ENCODE measurements at places on chromosomes 3 and 15. TPM values are rescaled to one million over a fixed set of nuclear protein-coding genes. Genes with fewer than 3 reads are reported as not detected.

GRCh38 chr3:123284399-123285010 is 82.8 kb downstream of the SEC22A start:
- no peak for DNase-seq
- H3K36me3 ChIP-seq, result peaks cover 3% of the 10 kb centered on the region
- H3K4me3 ChIP-seq, result no peak overlapping the region
- no peaks in the 10 kb centered on the region for H3K4me1 ChIP-seq
- no peaks in the 10 kb centered on the region for H3K27me3 ChIP-seq
- no peak overlapping the region for H3K27ac ChIP-seq

DNA sequence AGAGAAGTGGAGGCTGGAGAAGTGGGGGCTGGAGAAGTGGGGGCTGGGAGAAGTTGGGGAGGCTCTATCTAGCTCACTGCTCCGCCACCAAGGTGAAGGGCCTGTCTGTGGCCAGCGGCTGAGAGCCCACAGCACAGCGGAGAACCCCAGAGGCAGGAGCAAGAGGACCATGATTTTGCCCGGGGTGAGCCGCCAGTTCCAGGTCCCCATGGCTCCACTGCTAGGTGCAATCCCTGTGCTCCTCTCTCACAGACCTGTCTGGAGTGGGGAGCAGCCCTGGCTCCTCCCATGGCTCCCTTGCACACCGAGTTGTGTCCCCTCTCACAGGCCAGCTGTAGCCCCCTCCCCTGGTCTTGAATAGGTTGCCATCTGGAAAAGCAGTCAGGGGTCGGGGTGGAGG is 4.7 kb upstream of the NRROS start:
- no peaks in the 10 kb centered on the region for H3K27me3 ChIP-seq
- H3K27ac ChIP-seq, result no peak overlapping the region
- DNase-seq, result no peak
- H3K4me3 ChIP-seq, result no peak overlapping the region
- peaks cover 5% of the 10 kb centered on the region for H3K36me3 ChIP-seq

DNA sequence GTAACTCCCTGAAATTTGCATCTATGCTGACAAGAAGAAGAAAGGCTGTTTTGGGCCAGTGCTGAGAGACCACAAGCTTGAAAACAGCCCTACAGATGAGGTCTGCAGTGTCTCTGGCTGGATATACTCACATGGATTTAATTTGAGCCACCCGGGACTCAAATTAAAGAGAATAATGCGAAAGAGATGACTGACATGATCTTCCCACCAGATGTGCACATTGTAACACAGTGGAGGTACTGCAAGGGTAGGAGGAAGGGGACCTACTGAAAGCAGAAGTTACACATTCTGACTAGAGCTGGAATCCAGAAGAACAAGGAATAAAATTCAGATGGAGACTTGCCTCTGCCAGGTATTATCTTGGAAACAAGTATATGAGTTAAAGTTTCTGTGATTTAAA is 728.3 kb upstream of the SGO1 start:
- H3K27ac ChIP-seq, result no peak overlapping the region
- H3K4me1 ChIP-seq, result no peaks in the 10 kb centered on the region
- no peaks in the 10 kb centered on the region for H3K27me3 ChIP-seq
- DNase-seq, result no peak

DNA sequence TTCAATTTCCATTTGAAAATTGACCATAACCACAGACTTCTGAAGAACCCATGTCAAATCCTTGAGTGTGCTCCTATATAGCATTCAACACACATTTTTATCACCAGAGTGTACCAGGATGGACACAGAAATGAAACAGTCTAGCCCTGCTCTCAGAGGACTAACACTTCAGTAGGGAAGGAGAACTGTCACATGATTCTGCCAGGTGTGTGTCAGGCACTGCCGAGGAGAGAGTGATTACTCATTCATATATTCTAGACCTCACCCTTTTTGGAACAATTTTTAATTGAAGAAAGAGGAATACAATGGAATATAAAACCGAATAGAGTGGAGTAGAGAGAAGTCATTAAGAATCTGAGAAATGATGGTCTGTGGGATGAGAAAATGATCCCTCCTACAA is 125.8 kb downstream of the ERC2 start:
- no peaks in the 10 kb centered on the region for H3K4me1 ChIP-seq
- DNase-seq, result no peak
- no peak overlapping the region for H3K4me3 ChIP-seq
- H3K36me3 ChIP-seq, result no peaks in the 10 kb centered on the region
- H3K27ac ChIP-seq, result no peak overlapping the region

- H3K36me3 ChIP-seq, result peaks cover 18% of the 10 kb centered on the region
- H3K4me1 ChIP-seq, result no peaks in the 10 kb centered on the region
- no peak overlapping the region for H3K4me3 ChIP-seq
- H3K27ac ChIP-seq, result no peak overlapping the region
- DNase-seq, result no peak
- H3K27me3 ChIP-seq, result no peaks in the 10 kb centered on the region
Observed at GRCh38 chr15:25686780-25687179, 176.3 kb downstream of the ATP10A start.

GRCh38 chr15:77415450-77416147 is 4.3 kb downstream of the PEAK1 start:
- H3K27me3 ChIP-seq, result no peaks in the 10 kb centered on the region
- peaks cover 5% of the 10 kb centered on the region for H3K36me3 ChIP-seq
- peaks cover 29% of the 10 kb centered on the region for H3K4me1 ChIP-seq
- no peak for DNase-seq
- H3K4me3 ChIP-seq, result no peak overlapping the region

DNA sequence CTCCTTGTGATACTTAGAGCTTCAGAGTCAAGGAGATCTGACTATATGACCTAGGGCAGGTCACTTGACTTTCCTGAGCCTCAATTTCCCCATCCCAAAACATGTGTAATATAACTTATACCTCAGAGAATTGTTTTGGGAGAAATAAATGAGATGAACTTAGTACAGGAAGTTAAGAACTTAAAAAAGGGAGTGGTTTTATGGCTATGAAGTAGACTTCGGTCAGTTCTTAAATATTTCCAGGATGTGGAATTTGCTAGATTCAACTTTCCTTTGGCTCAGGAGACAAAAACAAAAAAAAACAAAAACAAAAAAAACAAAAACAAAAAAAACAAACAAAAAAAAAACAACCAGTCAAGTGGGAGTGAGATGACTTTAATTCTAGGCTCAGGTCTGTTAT is 116.7 kb downstream of the EDEM1 start:
- H3K4me3 ChIP-seq, result no peak overlapping the region
- H3K36me3 ChIP-seq, result no peaks in the 10 kb centered on the region
- no peak for DNase-seq
- H3K27ac ChIP-seq, result no peak overlapping the region

GRCh38 chr3:126155819-126156218 is 24.6 kb downstream of the ALDH1L1 start:
- no peaks in the 10 kb centered on the region for H3K4me1 ChIP-seq
- H3K4me3 ChIP-seq, result no peak overlapping the region
- H3K36me3 ChIP-seq, result no peaks in the 10 kb centered on the region
- H3K27ac ChIP-seq, result no peak overlapping the region

DNA sequence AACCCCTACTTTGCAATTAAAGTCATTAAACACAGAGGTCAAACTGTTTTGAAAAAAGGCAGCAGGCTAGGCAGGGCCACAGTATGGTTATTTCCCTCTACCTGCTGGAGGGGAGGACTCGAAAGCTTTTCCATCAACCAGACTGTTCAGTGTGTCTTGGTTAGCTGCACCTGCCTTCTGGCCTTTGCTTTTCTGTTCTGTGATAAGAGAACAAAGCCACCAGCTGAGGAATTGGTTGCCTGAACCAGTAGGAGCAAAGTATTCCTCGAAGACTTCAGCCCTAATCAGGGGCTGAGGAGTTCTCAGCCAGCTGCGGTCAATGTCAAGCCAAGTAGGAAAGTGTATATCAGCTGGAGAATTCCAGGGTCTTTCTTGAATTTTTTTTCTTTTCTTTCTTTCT is 132.5 kb downstream of the SOX2 start:
- no peak for DNase-seq
- no peak overlapping the region for H3K27ac ChIP-seq
- H3K4me3 ChIP-seq, result no peak overlapping the region
- no peaks in the 10 kb centered on the region for H3K27me3 ChIP-seq

- no peak for DNase-seq
- no peaks in the 10 kb centered on the region for H3K27me3 ChIP-seq
- no peak overlapping the region for H3K4me3 ChIP-seq
- no peaks in the 10 kb centered on the region for H3K4me1 ChIP-seq
- no peaks in the 10 kb centered on the region for H3K36me3 ChIP-seq
Observed at GRCh38 chr3:50130436-50130835, 24.7 kb upstream of the SEMA3F start.

- H3K36me3 ChIP-seq, result no peaks in the 10 kb centered on the region
- peaks cover 11% of the 10 kb centered on the region for H3K27me3 ChIP-seq
- H3K4me1 ChIP-seq, result no peaks in the 10 kb centered on the region
- H3K27ac ChIP-seq, result no peak overlapping the region
- no peak for DNase-seq
Observed at GRCh38 chr3:134008630-134009156, 21.0 kb downstream of the SLCO2A1 start.

- peaks cover 24% of the 10 kb centered on the region for H3K36me3 ChIP-seq
- no peak overlapping the region for H3K27ac ChIP-seq
- no peaks in the 10 kb centered on the region for H3K27me3 ChIP-seq
- DNase-seq, result no peak
Observed at GRCh38 chr15:57236561-57237300, 139.6 kb upstream of the CGNL1 start.

- H3K27ac ChIP-seq, result peak overlapping the region; percentile 74
- H3K36me3 ChIP-seq, result peaks cover 4% of the 10 kb centered on the region
- no peak for DNase-seq
- H3K4me3 ChIP-seq, result no peak overlapping the region
Observed at GRCh38 chr15:38689522-38689921, 124.9 kb upstream of the RASGRP1 start.

DNA sequence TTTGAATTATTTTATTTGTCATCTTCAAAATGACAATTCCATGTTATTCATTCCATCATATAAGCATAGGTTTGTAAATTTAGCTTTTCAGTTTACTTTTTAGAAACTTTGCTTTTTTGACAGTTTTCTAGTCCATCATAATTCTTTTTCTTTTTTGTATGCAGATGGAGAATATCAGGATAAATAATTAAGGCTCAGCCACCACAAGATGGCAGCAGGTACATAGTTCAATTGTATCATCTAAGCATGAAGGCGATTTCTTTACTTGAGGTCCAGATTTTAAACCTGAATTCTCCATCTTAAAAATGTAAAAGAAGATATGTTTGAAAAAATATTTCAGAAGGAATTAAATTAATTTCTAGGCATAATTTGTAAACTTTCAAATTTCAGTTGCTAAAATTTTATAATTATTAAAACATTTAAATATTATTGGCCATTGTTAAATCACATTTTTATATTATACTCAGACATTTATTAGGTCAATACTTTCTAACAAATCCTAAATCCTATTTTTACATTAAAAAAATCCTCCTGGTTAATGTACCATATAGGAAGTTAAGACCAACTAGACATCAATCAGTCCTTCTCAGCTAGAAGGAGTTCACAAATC is 15.1 kb downstream of the PLSCR5 start:
- H3K4me1 ChIP-seq, result no peaks in the 10 kb centered on the region
- H3K4me3 ChIP-seq, result no peak overlapping the region
- no peak overlapping the region for H3K27ac ChIP-seq
- H3K27me3 ChIP-seq, result peaks cover 11% of the 10 kb centered on the region
- no peaks in the 10 kb centered on the region for H3K36me3 ChIP-seq

- peak overlapping the region; percentile 63 for H3K27ac ChIP-seq
- peaks cover 38% of the 10 kb centered on the region for H3K4me1 ChIP-seq
- peak overlapping the region; percentile 94 for H3K4me3 ChIP-seq
- H3K27me3 ChIP-seq, result no peaks in the 10 kb centered on the region
- peaks cover 26% of the 10 kb centered on the region for H3K36me3 ChIP-seq
Observed at GRCh38 chr3:51382947-51383578, 2.0 kb upstream of the MANF start.

- peak; percentile 40 for DNase-seq
- H3K36me3 ChIP-seq, result no peaks in the 10 kb centered on the region
- H3K4me3 ChIP-seq, result no peak overlapping the region
Observed at GRCh38 chr15:98518823-98519561, 129.3 kb upstream of the IGF1R start.

GRCh38 chr3:136559896-136560295 is 192.3 kb downstream of the STAG1 start:
- no peak for DNase-seq
- no peaks in the 10 kb centered on the region for H3K27me3 ChIP-seq
- no peak overlapping the region for H3K27ac ChIP-seq
- no peak overlapping the region for H3K4me3 ChIP-seq

DNA sequence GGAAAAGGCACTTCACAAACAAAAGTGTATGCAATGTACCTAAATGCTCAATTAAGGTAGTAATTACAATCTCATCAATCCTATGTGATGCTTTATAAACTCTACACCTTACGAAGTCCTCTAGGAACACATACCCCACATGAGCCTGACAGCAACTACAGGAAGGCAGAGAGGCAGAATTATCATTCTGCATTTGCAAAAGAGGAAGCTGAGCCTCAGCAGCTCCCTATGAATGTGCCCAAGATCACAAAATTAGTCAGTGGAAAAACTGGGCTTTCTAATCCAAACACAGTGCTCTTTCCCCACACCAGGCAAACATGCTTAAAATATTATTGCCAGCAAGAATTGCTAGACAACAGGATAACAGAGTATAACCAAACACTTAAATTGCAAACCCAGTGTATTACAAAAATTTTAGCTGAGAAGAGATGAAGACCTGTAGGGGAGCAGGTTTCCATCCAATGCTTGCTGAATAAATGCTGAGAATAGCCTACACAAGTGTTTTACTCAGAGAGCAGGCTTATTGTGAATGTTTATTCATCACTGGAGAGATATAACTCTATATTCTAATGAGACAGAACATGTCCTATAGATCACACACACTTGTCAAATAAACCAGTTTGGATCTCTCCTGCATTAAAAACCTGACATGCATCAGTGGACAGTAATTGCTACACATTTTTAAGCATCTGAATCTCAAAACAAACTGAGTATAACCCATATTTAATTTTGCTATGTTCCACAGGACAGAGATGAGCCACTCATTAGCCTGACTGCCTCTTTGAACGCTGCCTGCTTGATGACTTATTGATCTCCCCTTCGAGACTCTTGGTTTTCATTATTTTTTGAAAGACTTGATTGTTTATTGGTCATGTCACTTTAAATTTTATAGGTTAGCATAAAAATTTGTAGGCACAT is 62.2 kb downstream of the PLCH1 start:
- DNase-seq, result no peak
- no peak overlapping the region for H3K27ac ChIP-seq
- no peaks in the 10 kb centered on the region for H3K4me1 ChIP-seq
- H3K36me3 ChIP-seq, result no peaks in the 10 kb centered on the region
- H3K27me3 ChIP-seq, result peaks cover 4% of the 10 kb centered on the region
- H3K4me3 ChIP-seq, result no peak overlapping the region

GRCh38 chr3:108099679-108100428 is 9.0 kb upstream of the CD47 start:
- H3K4me1 ChIP-seq, result peaks cover 48% of the 10 kb centered on the region
- H3K4me3 ChIP-seq, result no peak overlapping the region
- H3K27ac ChIP-seq, result peak overlapping the region; percentile 88
- no peaks in the 10 kb centered on the region for H3K36me3 ChIP-seq
- no peaks in the 10 kb centered on the region for H3K27me3 ChIP-seq
- DNase-seq, result peak; percentile 41

GRCh38 chr3:148333091-148333490 is 364.6 kb upstream of the AGTR1 start:
- no peaks in the 10 kb centered on the region for H3K36me3 ChIP-seq
- no peak for DNase-seq
- H3K4me1 ChIP-seq, result no peaks in the 10 kb centered on the region
- no peak overlapping the region for H3K4me3 ChIP-seq
- H3K27ac ChIP-seq, result no peak overlapping the region

FNDC3B gene
- 11.6 TPM for total RNA-seq

FMN1 gene
- 0.31 TPM for total RNA-seq

KLHL40 gene
- not detected for total RNA-seq

PIERCE2 gene
- not detected for total RNA-seq

CAPN7 gene
- total RNA-seq, result 20.4 TPM

ADAMTSL3 gene
- total RNA-seq, result not detected

TRMT10C gene
- total RNA-seq, result 78.0 TPM

CNTN3 gene
- not detected for total RNA-seq

TRIM42 gene
- total RNA-seq, result not detected

PIGZ gene
- total RNA-seq, result 0.38 TPM

SLC28A2 gene
- total RNA-seq, result not detected
